ENCODE measurements at places on chromosomes 5 and 9.
A peak's percentile ranks its signal among the peaks of the same experiment; 100 is the strongest.

GRCh38 chr5:178236679-178237078 is 4.1 kb upstream of the PHYKPL start:
- DNase-seq = no peak

GRCh38 chr9:114394523-114395333 is 6.9 kb upstream of the AKNA start:
- DNase-seq = no peak

- DNase-seq = no peak
Observed at GRCh38 chr5:141135718-141136266, 786 bp downstream of the PCDHB5 start.

- peak; percentile 72 for DNase-seq
Observed at GRCh38 chr5:124741711-124742496, 4.5 kb downstream of the ZNF608 start.

GRCh38 chr5:42760426-42760825 is 3.8 kb downstream of the CCDC152 start:
- DNase-seq = no peak

GRCh38 chr5:100840789-100841188 is 62.3 kb downstream of the ST8SIA4 start:
- DNase-seq = no peak

DNA sequence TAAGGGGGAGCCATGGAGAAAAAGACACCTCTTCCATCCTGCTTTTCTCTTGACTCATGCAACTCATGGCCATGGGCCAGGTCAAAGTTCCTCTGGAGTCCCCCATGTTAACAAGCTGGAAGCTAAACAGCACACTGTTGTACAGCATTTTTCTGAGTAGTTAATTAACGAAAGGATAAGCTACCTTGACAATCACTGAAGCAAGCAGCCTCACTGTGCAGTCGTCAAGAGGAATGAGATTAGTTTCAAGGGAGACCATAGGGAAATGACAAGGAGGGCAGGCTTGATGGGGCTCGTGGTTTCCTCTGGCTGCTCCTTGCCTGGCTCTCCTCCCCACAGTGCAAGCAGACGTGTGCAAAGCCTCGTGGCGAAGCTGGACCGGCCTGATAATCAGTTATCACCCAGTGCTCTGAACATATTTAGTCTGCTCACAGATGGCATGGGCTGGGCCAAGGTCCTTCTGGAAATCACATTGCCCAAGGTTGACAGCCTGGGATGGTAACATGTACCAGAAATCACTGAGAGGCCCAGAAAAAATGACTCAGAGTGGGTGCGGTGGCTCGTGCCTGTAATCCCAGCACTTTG is 209.5 kb downstream of the SLIT3 start:
- DNase-seq = no peak

DNA sequence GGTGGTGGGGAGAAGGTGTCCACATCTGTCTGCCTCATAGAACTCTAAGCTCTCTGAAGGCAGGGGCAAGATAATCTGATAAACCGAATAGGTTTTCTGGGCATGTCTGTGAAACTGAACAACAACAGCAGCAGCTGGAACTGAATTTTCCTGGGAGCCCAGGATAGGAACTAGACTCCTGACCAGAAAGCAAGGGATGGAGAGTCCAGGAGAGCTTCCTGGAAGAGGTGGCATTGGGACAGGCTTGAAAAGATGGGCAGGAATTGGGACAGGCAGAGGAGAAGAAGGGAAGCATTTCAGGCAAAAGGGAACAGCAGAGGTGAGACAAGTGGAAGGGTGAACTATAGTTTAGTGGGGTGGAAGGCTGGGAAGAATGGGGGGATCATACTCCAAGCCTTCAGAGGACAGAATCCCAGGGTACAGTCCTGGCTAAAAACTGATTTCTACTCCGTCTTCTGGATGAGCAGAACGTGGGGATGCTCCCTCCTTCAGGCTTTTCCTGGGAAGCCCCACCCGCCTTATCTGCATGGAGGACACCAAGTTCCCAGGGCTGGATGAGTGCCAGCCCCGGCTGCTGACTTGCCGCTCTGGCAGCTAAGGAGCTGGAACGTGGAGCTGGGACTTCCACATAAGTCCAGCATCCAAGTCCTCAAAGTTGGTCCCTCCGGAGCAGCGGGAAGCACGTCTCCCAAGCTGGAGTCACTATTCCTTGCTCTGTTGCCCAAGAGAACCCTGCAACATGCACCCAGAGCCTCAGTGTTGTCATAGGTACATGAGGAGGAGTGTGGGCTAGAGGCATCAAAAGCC is 13.9 kb upstream of the KIF12 start:
- DNase-seq = no peak

- no peak for DNase-seq
Observed at GRCh38 chr5:150124111-150124557, 31.5 kb downstream of the PDGFRB start.

DNA sequence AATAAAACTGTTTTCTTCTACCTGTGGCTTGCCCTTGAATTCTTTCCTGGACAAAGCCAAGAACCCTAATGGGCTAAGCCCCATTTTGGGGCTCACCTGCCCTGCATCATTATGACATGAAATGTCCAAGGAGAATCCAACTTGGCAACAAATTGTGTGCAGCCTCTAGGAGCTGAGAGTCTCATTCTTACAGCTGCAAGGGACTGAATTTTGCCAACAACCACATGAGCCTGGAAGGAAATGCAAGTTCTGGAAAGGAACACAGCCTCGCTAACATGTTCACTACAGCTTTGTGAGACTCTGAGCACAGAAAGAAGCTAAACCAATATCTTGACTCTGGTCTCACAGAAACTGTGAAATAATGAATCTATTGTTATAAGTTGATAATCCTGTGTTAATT is 94.8 kb upstream of the CDH12 start:
- DNase-seq = no peak

DNA sequence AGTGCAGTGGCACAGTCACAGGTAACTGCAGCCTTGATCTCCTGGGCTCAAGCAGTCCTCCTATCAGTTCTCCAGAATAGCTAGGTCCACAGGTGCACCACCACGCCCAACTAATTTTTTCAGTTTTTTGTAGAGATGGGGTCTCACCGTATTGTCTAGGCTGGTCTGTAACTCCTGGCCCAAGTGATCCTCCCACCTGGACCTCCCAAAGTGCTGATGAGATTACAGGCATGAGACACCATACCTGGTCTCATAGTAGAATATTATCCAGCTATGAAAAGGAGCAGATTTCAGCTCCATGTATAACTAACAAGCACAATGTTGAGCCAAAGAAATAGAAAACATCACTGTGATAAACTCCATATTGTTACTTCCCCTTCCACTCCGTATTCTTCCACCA is 69.8 kb downstream of the FAM78A start:
- no peak for DNase-seq

DNA sequence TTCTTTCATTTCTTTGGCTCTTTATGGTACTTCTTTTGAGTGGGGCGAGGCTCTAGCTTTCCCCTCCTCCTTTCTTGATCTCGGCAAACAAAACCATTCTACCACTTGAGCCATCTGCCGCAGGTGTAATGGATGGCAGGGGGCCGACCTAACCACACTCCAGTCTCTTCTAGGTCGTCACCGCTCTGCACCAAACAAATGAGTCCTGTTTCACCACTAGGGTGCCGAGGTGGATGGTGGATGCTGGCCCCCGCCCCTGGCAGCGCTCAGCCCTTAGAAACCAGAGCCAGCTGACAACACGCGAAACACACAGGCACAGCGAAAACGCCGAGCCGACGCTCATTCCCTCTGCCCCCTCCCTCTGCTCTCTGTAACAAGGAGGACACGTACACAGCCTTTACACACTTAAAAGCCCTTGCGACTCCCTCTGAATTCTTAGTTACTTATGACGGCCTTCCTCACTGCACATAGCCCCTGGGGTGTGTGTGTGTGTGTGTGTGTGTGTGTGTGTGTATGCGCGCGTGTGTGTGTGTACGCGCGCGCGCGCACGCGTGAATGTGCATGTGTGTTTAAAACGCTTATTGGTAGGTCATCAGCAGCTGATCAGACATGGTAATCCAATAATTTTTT is 199.4 kb downstream of the MEF2C start:
- peak; percentile 91 for DNase-seq

DNA sequence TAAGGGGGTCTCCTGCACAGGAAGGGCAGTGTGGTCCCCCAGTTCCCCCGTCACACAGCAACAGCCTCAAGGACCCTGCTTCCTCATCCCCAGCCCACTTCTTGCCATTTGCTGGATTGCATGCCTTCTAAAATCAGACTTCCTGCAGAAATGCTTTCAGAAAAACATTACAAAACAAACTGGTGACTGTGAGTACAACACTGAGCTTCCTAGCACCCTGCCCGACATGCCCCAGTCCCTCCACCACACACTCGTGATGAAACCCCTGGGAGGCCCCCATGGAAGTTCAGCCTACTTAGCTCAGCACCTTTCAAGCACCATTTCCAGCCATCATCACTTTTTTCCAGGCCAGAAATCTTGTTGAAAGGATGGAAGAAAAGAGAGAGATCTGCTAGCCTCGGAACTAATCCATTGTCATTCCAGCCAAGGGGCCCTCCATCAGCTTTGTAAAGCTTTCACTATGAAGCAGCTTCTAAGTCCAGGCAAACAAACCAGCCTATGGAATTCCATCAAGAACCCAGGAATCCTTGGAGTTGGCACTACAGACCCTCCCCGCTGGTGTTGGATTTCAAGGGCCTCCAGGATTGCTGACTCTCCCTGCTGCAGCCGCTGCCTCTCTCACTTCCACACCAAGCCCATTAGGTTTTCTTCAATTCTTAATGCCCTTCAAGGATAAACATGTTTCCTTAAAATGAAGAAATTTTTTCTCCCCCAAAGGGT is 114.6 kb downstream of the C5orf15 start:
- no peak for DNase-seq

DNA sequence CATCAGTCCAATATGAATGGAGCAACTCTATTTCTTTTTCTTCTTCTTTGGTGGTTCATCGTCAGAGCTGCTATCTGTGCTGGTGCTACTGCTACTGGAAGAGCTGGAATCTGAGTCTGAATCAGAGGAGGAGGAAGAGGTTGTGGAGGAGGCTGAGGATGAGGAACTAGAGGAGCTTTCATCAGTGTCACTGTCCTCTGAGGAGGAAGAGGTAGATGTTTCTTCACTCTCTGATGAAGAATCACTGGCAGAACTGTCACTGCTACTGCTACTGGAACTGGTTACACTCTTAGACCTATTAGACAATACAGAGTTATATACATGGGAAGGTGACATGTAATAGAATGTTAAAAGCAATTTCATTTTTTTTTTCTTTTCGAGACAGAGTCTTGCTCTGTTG is 27.8 kb downstream of the ZCCHC10 start:
- DNase-seq = no peak

DNA sequence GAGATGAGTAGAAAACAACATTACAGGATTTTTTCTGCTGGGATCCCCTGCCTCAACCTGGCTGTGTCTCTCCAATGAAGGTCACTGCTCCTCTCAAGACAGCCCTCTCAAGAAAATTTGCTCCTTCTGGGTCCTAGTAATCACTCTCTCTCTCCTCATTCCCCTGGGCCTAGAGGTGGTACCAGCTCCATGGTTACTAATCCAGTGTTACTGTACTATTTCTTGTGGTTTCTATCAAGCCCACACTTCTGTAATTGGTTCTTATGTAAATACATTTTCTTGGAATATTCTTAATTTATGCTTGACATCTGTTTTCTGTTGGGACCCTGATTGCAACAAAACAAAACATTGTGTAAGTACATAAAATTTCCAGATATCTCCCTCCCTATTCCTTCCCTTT is 123.8 kb upstream of the RORB start:
- no peak for DNase-seq

DNA sequence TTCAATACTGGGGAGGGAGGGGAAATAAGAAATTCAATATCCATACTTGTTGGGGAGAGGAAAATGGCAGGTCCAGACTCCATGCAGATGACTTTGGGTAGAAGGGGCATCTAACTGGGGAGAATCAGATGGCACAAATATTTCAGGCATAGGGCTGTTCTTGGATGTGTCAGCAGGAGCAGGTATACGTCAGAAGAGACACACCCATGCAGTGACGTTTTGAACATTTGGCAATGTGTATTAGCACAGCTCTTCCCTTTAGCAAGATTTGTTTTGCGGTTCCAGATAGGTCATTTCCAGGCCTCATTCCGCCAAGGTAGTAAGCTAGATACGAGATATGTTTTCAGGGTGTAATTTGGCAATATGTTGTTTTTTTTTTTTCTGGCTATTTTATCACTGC is 187.2 kb upstream of the CDH10 start:
- no peak for DNase-seq

GRCh38 chr5:146521403-146522106 is 5.6 kb upstream of the GPR151 start:
- DNase-seq = no peak

GRCh38 chr9:131226226-131226625 is 50.1 kb downstream of the FAM78A start:
- DNase-seq = no peak

DNA sequence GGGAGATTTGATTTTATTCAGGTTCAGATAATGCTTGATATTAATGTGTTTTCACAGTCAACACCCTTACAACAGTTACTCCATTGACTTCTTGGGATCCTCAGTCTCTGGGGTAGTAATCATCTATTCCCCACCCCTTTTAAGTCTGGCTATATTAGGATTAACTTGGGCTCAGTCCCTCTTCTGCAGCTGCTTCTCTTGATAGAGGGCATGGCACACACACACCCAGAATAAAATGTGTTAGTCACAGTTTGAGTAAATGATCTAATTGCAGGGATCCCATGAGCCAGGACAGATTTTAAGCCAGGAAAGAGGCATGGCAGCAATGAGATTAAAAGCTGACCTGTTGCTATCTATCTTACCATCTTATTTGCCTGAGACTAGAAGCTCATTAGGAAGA is 53.7 kb upstream of the VLDLR start:
- no peak for DNase-seq

- DNase-seq = peak; percentile 52
Observed at GRCh38 chr9:126519660-126520420, 93.9 kb upstream of the LMX1B start.

- peak; percentile 67 for DNase-seq
Observed at GRCh38 chr5:170278611-170279458, 18.7 kb downstream of the LCP2 start.

DNA sequence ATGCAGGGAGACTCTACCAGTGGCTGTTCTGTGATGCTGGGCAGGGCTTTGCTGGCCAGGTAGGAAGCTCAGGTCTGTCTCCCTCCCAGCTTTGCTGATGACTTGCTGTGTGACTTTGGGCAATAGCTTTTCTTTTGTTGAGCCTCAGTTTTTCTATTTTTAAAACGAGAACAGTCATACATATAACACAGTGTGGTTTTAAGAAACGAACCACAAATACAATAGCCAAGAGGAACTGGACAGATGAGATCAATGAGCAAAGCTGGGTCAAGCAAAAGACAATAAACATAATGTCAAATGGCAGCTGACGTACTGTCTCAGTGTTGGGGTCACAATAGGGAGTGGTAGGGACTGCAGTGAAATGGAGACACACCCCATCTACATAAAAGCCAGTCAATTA is 20.2 kb downstream of the SLIT3 start:
- DNase-seq = no peak

DNA sequence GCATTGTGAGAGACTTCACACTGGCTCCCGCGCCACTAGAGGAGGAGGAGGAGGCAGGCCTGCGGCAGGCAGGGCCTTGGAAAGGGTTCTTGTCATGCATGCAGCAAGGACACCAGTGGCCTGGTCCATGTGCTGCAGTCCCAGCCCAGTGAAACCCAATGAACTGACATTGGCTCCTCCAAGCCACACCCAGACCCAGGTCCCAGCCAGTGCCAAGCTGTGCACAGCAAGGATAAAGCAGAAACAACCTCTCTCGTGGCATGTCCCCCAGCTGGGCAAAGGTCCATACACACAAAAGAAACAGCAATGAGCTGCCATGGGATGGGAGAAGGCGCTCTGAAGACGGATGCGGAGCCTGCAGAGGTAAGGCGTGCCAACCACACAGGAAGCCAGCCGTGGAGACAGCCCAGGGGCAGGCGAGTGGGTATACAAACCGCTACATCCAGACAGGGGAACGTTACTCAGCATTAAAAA is 89.2 kb downstream of the SEMA4D start:
- DNase-seq = no peak
